Epithelial cell of proximal tubule (primary cell): ENCODE measurements at places on chromosomes 4 and X.

GRCh38 chr4:57154191-57154590 is 44.0 kb upstream of the IGFBP7 start:
- DNase-seq = no peak

- DNase-seq = no peak
Observed at GRCh38 chr4:75302648-75303047, 211.6 kb downstream of the RCHY1 start.

DNA sequence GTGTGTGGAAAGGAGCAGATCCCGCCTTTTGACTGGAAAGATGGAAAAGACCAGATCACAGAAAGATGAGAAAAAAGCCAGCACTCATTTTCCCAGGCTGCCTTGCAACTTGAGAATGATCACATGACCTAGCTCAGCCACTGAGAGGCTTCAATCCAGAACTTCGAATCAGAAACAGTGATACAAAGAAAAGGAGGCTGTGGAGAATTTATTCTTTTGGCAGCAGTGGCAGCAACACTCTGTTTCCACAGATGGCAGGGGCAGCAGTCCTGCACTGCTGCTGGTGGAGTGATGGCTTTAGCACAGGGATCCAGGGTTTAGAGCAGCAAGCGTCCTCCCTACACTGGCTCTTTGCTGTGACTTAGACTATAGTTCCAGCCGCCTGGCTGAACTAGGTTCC is 77.8 kb upstream of the SH3RF1 start:
- no peak for DNase-seq

- DNase-seq = no peak
Observed at GRCh38 chr4:113179996-113180395, 130.5 kb downstream of the ANK2 start.

GRCh38 chr4:99998062-99998867 is 48.2 kb upstream of the H2AZ1 start:
- no peak for DNase-seq

DNA sequence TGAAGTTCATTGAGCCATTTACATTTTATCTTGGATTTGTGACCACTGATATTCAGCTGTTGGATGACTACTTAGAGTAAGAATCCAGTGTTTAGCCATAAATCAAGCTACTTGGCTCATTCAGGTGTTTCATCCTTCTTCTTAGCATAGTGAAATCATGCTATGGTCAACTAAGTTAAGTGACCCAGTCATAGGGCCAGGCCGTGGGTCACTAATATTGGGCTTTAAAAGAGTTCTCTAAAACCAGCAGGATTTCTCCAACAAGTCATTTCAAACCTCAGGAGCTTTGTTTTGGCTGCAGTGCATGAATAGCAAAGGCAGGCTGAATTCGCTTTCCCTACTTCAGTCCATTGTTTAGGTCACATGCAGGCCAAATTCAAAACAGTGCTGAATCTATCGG is 181.0 kb downstream of the MAML3 start:
- DNase-seq = peak; percentile 78

- no peak for DNase-seq
Observed at GRCh38 chr4:144115519-144115918, 25.0 kb downstream of the GYPA start.
